Bladder microvascular endothelial cell (primary cell): ENCODE measurements at places on chromosomes 13 and 19. TPM values are rescaled to one million over a fixed set of nuclear protein-coding genes. Genes with fewer than 3 reads are reported as not detected.

ATXN8OS gene
- not detected in 2 replicates for total RNA-seq

RNF225 gene
- not detected in 2 replicates for total RNA-seq

RFPL4AL1 gene
- 0.31 TPM in 1 of 2 replicates, not detected in the other for total RNA-seq

PTGIR gene
- total RNA-seq = 0.06 and 0.16 TPM in 2 replicates

MIR17HG gene
- total RNA-seq = 5.8 and 12.8 TPM in 2 replicates

THAP8 gene
- 0.31 and 0.65 TPM in 2 replicates for total RNA-seq

SLC1A6 gene
- not detected in 2 replicates for total RNA-seq

FAM174C gene
- 13.4 and 18.3 TPM in 2 replicates for total RNA-seq

GIPR gene
- not detected in 2 replicates for total RNA-seq

CD209 gene
- total RNA-seq = not detected in 2 replicates

LGALS14 gene
- not detected in 2 replicates for total RNA-seq

DIS3 gene
- total RNA-seq = 21.0 and 53.5 TPM in 2 replicates

HIPK4 gene
- 0.06 TPM in 1 of 2 replicates, not detected in the other for total RNA-seq

AKAP8L gene
- 37.1 and 90.4 TPM in 2 replicates for total RNA-seq

TNFSF9 gene
- total RNA-seq = 0.32 and 0.69 TPM in 2 replicates

CGB8 gene
- not detected in 2 replicates for total RNA-seq

COMP gene
- total RNA-seq = not detected in 2 replicates

KLF5 gene
- total RNA-seq = 1.3 and 3.5 TPM in 2 replicates

PSG11 gene
- total RNA-seq = not detected in 2 replicates

SIRT2 gene
- 52.3 and 81.6 TPM in 2 replicates for total RNA-seq

KLK12 gene
- total RNA-seq = not detected in 2 replicates

GNG7 gene
- 0.49 and 2.1 TPM in 2 replicates for total RNA-seq

FAM98C gene
- total RNA-seq = 4.5 and 5.8 TPM in 2 replicates

DLL3 gene
- 0.19 and 0.32 TPM in 2 replicates for total RNA-seq

CEACAM4 gene
- not detected in 2 replicates for total RNA-seq

POSTN gene
- 21.1 and 32.4 TPM in 2 replicates for total RNA-seq

TMEM59L gene
- 0.38 TPM in 1 of 2 replicates, not detected in the other for total RNA-seq

ILF3 gene
- total RNA-seq = 74.3 and 149 TPM in 2 replicates

CTXN1 gene
- 2.3 and 4.4 TPM in 2 replicates for total RNA-seq

SAFB gene
- 44.5 and 85.1 TPM in 2 replicates for total RNA-seq

F10 gene
- total RNA-seq = 0.13 TPM in 1 of 2 replicates, not detected in the other

LGALS7B gene
- total RNA-seq = 0.65 TPM in 1 of 2 replicates, not detected in the other

CYP2A7 gene
- not detected in 2 replicates for total RNA-seq

PRSS57 gene
- 0.16 TPM in 1 of 2 replicates, not detected in the other for total RNA-seq

ZSCAN1 gene
- 0.16 and 0.25 TPM in 2 replicates for total RNA-seq

FXYD7 gene
- not detected in 2 replicates for total RNA-seq

SPIB gene
- not detected in 2 replicates for total RNA-seq

ZNF701 gene
- 11.2 and 17.4 TPM in 2 replicates for total RNA-seq

ADGRE3 gene
- not detected in 2 replicates for total RNA-seq

CDKN2D gene
- 6.2 and 7.1 TPM in 2 replicates for total RNA-seq

MISP3 gene
- total RNA-seq = 0.16 and 0.19 TPM in 2 replicates

LINGO3 gene
- total RNA-seq = not detected in 2 replicates

SERP2 gene
- 1.4 TPM in 1 of 2 replicates, not detected in the other for total RNA-seq

PGLYRP1 gene
- not detected in 2 replicates for total RNA-seq

PROSER3 gene
- 1.5 and 2.5 TPM in 2 replicates for total RNA-seq

SPC24 gene
- total RNA-seq = 45.8 and 63.1 TPM in 2 replicates

PLEKHF1 gene
- 7.1 and 10.4 TPM in 2 replicates for total RNA-seq

ZNF30 gene
- 3.6 and 4.8 TPM in 2 replicates for total RNA-seq
